Activated CD4-positive, alpha-beta T cell treated with anti-CD3 and anti-CD28 coated beads, Interleukin-2, amount 50 U/mL, for 4 hours (primary cell): ENCODE measurements at places on chromosomes 5 and 9.

DNA sequence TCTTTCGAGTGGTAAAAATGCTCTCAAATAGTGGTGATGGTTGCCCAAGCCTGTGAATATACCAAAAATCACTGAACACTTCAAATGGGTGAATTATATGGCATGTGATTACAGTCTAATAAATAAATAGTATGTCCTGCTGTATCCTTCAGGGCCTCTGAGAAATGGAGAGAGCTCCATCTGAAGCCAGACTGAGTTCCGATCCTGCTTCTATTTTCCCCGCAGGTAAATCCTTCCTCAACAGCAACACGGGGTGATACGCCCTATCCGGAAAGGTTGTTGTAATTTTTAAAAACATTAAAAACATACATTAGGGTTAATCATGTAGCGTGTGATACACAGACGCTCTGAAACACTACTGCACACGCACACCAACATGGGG lies 695 bp upstream of the SNAPC3 start:
- DNase-seq: no peak

- no peak for DNase-seq
Measured at GRCh38 chr5:150588596-150588890, 51.9 kb upstream of the SYNPO start.

- DNase-seq: no peak
Measured at GRCh38 chr5:153066281-153066680, 424.2 kb upstream of the GRIA1 start.

GRCh38 chr5:72752909-72753308 lies 63.6 kb upstream of the TNPO1 start:
- no peak for DNase-seq

DNA sequence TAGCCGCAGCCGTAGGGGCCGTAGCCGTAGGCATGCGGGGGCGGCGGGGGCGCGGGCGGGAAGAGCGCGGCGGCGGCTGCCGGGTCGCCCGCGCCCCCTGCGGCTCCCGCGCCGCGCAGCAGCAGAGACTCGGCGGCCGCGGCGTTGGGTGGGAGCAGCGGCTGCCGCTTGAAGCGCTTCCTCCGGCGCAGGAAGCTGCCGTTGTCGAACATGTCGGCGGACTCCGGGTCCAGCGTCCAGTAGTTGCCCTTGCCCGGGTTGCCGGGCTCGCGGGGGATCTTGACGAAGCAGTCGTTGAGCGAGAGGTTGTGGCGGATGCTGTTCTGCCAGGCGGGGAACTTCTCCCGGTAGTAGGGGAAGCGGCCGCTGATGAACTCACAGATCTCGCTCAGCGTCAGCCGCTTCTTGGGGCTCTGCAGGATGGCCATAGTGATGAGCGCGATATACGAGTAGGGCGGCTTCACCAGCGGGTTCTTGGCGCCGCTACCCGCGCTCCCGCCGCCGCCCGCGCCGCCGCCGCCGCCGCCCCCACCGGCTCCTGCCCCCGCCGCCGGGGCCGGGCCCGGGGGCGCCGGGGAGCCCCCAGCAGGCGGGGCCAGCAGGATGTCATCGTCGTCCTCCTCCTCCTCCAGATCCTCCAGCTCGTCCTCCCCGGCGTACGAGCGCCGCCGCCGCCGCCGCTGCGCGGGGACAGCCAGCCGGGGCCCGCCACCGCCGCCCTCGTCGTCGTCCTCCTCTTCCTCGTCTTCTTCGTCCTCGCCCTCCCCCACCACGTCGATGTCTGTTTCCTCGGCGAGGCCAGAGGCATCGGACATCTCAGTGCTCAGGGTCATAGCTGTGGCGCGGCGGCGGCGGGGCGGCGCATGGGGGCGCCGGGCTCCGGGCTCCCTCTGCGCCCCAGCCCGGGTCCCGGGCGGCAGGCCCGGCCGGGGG lies 781 bp downstream of the FOXD1 start:
- no peak for DNase-seq
